Activated T-cell treated with anti-CD3 and anti-CD28 coated beads for 1 hour (primary cell): ENCODE measurements at places on chromosomes 13 and 19.
A peak's percentile ranks its signal among the peaks of the same experiment; 100 is the strongest.

- DNase-seq, result no peak
These were observed 6.2 kb downstream of the PLIN4 start for GRCh38 chr19:4512070-4512469.

GRCh38 chr13:80881942-80882445 lies 541.1 kb upstream of the SPRY2 start:
- no peak for DNase-seq

GRCh38 chr19:11041966-11042627 lies 47.2 kb upstream of the LDLR start:
- DNase-seq, result no peak

DNA sequence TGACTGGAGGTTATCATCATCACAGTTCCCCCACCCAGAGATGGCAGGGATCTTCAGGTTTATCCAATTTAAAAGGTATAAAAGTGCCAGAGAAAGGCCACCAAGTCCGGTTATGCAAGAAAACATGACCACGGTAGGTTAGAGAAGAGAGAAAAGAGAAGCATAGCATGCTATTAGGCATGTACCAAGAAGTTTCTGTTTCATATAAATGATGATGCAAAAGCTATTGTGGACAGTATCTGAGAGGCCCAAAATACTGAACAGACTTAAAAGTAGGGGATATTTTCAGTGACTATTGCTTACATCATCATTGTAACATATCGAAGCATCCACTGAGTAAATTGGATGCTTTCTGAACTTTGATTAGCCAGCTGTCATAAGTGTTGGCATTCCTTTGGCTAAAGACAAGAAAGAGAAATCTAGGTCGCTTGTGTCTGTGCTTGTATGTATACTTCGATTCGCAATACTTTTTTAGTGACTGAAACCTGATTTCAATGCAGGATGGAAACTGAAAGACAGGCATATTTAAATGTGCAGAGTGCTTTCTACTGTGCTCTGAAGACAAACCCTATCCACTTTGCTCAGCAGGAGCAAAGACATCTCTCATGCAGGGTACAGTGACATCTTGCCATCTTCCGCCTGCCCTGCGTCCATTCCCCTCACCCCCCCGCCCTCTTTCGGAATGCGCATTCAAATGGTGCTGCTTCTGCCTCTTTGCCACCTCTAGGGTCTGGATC lies 180.3 kb downstream of the SHISA2 start:
- no peak for DNase-seq

- no peak for DNase-seq
These were observed 1058.2 kb downstream of the PCDH9 start for GRCh38 chr13:66171920-66172319.

- no peak for DNase-seq
These were observed 7.4 kb downstream of the CXCL17 start for GRCh38 chr19:42435316-42435715.

- DNase-seq, result no peak
These were observed 786.4 kb upstream of the SLITRK1 start for GRCh38 chr13:84668637-84669036.

GRCh38 chr19:51740356-51740755 lies 11.3 kb downstream of the FPR1 start:
- no peak for DNase-seq

DNA sequence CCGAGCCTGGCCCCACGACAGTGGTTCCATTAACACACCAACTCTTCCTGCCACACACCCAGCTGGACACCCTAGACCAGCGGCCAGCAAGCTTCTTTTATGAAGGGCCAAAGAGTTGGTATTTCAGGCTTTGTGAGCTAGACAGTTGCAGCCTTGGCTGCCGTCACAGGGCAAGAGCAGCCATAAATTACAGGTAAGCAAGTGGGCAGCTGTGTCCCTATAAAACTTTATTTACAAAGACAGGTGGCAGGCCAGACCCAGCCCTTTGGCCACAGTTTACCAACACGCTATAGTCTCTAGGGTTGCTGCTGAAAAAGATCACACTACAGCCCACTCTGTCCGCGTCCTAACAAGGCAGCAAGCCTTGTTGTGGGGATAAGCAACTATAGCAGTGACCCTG lies 13.3 kb downstream of the ELL start:
- DNase-seq, result no peak

DNA sequence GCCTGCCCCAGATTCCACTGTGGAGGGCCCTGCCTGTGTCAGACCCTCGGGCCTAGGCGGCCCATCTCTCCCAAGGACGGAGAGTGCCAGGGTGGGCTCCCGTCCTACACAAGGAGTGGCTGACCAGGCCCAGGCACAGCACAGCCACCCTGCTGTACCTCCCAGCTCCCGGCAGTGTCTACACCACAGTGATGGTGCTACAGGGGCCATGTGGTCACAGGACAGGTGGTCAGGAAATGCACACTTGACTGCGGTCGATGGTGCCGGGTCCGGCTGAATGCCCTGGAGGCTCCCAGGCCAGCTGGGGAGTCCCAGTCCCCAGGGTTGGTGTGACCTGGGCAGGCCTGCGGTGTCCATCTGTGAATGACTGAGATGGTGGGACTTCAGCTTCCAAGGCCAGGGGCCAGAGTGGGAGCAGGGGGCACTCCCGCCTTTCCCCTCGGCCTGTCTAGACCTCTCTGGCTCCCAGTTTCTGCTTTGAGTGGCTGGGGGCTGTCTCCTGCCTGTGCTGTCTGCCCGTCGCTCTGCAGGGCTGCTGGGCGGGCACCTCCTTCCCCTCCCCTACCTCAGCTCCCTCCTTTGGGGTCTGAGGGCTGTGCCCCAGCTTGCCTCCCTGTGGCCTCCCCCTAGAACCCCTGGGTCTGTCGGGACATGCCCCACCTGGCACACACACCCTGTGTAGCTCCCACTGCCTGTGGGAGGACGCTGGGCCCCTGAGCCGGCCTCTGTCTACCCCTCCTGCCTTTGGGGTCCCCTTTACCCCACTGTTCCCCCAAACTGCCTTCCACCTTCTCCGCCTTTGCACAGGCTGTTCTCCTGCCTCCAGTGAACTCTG lies 12.5 kb downstream of the DDA1 start:
- no peak for DNase-seq

DNA sequence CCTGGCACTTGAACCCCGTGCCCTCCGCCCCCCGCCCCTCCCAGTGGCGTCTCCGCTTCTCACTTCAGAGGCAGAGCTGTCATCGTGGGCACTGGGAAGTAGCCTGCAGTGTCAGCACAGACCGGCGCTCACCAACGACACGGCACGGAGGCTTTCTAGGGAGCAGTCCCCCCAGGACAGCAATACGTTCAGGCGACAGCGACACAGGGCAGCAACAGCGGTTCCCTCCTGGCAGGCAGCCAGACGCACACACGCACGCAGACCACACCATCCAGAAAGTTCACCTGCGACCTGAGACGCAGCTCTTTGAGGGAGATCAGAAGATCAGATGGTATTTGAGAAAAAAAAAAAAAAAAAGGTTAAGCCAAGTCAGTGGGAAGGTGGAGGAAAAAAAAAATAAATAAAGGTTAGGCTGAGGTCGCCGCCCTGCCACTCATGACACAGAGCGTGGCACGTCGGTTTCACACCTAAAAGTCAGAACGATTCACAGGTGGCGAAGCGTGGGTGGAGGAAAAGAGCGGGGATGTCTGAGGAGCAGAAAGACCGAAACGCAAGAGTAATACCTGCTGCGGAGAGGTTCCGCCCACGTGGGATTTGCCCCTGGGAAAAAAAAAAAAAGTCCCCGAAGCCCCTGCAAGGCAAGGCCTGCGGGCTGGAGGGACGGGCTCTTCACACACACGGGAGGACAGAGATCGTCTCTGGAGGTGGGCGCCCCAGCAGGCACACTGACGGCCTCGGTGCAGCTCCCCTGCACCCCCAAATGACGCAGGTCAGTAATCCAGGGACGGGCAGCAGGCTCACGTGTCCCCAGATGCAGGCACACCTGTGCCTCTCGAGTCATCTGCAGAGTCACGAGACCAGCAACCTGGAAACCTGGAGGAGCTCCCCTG lies 94.5 kb downstream of the GNG7 start:
- peak; percentile 55 for DNase-seq

DNA sequence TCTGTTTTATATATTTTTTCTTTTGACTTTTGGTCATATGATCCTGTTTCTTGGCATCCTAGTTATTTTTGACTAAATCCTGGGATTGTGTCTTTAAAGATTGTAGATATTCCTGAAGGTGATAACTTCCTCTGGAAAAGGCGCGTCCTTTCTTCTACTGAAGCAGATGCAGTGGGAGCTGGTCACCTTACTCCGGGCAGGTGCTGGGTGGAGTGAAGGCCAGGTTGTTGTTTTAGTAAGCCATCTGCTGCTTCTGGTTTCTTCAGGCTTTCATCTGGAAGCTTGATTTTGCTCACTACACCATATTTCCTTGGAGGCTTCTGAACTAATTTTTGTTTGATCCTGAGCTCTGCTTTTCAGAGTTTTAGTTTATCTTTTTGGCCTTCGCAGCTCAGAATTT lies 21.5 kb downstream of the URI1 start:
- DNase-seq, result no peak

GRCh38 chr13:19572280-19572679 lies 10.9 kb upstream of the TPTE2 start:
- DNase-seq, result no peak
